ENCODE measurements at places on chromosomes 2 and 18.

DNA sequence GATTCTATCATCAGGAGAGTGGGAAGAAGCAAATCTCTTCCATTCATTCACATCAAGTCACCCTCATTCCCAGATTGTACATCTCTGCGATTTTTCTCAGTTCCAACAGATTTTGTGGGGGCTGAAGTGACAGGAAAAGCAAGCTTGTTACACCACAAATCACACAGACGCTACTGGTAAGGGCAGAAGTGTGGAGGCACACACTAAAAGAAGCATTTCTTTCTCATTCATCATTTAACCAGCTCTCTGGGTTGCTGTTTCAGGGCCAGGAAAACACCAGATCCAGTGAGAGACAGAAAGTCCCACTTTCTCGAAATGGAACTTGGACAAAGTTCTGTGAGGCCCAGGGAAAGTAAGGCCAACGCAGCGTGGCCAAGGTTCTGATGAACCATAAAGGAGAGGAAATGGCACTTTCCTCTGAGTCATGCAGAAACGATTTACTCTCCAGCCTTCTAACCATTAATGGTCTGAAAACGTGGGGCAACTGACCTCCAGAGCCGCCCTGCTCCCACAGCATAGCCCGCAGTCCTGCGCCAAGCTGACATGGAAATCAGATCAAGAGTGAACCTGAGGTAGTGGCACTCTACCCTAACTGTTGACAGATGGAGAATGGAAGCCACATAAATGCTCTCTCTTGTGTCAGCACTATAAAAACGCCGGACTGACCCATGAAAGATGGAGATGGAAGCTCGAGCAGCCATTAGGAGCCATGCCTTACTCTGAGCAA, 191.0 kb downstream of the C1D start:
- peak; percentile 95 for DNase-seq

- DNase-seq: no peak
Observed at GRCh38 chr2:31027549-31027948, 110.7 kb downstream of the GALNT14 start.

DNA sequence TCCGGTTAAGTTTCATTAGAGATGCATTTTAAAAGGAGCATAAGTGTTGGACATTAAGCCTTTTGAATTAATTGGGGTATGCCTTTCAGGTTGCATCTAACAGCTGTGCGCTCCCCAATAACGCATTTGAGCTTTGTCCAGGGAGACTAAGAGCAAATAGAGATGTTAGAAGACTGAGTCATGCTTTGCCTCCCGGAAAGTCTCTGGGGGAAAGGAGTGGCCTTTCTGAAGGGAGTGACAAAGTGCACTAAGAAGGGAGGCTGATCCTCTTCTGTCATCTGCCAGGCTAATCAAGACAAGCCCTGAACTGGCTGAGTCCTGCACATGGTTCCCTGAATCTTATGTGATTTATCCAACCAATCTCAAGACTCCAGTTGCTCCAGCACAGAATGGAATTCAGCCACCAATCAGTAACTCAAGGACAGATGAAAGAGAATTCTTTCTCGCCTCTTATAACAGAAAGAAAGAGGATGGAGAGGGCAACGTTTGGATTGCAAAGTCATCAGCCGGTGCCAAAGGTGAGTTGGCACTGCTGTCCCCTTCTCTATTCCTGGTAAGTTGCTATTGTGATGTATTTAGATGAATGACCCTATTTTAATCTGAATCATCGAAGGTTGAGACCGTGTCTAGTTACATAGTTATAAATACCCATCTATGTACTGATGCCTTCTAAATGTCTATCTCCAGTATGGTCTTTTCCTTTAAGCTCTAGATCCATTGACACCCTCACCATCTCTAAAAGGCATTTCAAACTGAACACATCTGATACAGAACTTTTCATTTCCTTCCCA, 12.1 kb downstream of the TTL start:
- no peak for DNase-seq

DNA sequence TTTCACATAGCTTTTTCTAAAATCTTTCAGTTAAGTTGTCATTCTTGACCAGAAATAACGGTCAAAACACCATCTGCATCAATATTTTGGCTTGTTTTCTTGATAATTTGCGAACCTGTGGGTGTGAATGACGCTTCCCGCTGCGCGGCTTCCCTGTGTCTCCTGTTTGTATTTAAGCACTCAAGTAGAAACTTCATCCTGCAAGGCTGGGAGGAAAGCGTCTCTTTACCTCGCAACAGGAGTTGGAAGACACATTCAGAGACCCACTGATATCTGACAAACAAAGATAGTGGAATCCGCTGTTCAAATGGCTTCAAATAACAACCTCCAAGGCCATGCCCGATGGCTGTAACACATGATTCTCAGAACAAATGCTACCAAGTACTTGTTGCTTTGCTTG, 704.9 kb downstream of the DCDC2C start:
- DNase-seq: no peak

- DNase-seq: no peak
Observed at GRCh38 chr2:140880573-140880972, 1250.2 kb downstream of the LRP1B start.

GRCh38 chr2:102755284-102755683, 6.5 kb upstream of the TMEM182 start:
- no peak for DNase-seq

GRCh38 chr2:10426726-10427617, 21.2 kb downstream of the ODC1 start:
- no peak for DNase-seq

Data from AG09309 (cell line).